Activated CD4-positive, CD25-positive, alpha-beta regulatory T cell treated with anti-CD3 and anti-CD28 coated beads, Interleukin-2, amount 50 U/mL, for 72 hours (primary cell): ENCODE measurements at places on chromosomes 11 and 22.
A peak's percentile ranks its signal among the peaks of the same experiment; 100 is the strongest.

- DNase-seq: peak; percentile 53
Observed at GRCh38 chr11:66100272-66101065, 30.4 kb downstream of the PACS1 start.

DNA sequence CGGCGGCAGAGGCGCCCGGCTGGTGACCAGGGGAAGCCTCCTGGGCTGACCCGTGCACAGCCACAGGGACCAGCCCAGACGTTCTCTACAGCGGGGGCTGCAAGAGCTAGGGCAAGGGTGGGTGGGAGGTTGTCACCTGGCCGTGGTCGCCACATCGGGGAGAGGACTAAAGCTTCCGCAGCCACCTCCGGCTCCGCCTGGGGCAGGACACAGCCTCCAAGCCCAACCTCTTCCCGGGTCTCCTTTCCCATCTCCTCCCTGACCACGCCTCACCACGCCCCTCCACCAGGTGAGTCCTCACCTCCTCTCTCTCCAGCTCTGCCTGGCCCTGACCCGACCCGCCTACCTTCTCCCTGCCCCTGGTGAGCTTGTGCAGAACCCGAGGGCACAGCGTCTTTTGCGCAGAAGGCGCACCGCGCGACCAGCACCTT lies 75.9 kb upstream of the LMO1 start:
- DNase-seq: no peak

GRCh38 chr11:62908468-62909072 lies 12.6 kb downstream of the CHRM1 start:
- DNase-seq: no peak

DNA sequence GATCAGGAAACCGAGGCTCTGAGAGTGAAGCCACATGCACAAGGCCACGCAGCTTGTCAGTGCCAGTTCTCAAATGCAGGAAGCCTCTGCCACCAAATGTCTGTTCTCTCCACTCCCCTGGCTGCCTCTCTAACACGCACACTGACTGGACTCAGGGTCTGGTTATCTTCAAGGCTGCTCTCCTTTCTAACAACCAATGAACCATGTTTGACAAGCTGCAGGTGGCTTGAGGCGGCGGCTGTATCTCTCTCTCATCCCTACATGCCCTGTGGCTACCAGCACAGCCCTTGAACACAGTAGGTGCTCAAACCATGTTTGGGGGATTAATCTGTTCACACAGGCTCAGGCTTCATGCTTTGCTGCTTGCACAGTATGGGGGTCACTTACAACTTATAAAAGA lies 23.7 kb downstream of the MFNG start:
- DNase-seq: no peak

- DNase-seq: no peak
Observed at GRCh38 chr22:39690881-39691605, 120.5 kb downstream of the CACNA1I start.

GRCh38 chr11:9362393-9362863 lies 22.0 kb upstream of the IPO7 start:
- no peak for DNase-seq
